ENCODE measurements at places on chromosomes 5 and 9. TPM values are rescaled to one million over a fixed set of nuclear protein-coding genes. Genes with fewer than 3 reads are reported as not detected.

The SLC22A4 gene
- 26.3 TPM for total RNA-seq

The CAMK4 gene
- 3.6 TPM for total RNA-seq

The GHR gene
- 1.5 TPM for total RNA-seq

The ACER2 gene
- total RNA-seq: 0.76 TPM

The CNTNAP3 gene
- total RNA-seq: not detected

The OMD gene
- total RNA-seq: not detected

The MEF2C gene
- total RNA-seq: 3.4 TPM

The SPINK4 gene
- total RNA-seq: not detected

The PCDHGA1 gene
- 0.38 TPM for total RNA-seq

The PTGES gene
- total RNA-seq: 12.6 TPM

The JAKMIP2 gene
- total RNA-seq: not detected

The BAAT gene
- total RNA-seq: not detected

The NEURL1B gene
- 0.38 TPM for total RNA-seq

The CARTPT gene
- total RNA-seq: not detected

The AHRR gene
- 33.7 TPM for total RNA-seq

The PSMD5 gene
- 34.7 TPM for total RNA-seq

The MOB3B gene
- not detected for total RNA-seq

The GRXCR2 gene
- total RNA-seq: not detected

The TMC1 gene
- not detected for total RNA-seq

The NPDC1 gene
- 43.1 TPM for total RNA-seq

The LCN1 gene
- not detected for total RNA-seq

The PCDHB8 gene
- 2.9 TPM for total RNA-seq

The PCDHB9 gene
- 2.5 TPM for total RNA-seq

The PFN3 gene
- total RNA-seq: not detected

The ZNF454 gene
- 1.9 TPM for total RNA-seq

The PHF24 gene
- total RNA-seq: not detected

The SIMC1 gene
- total RNA-seq: 3.5 TPM

The DOCK2 gene
- total RNA-seq: 10.4 TPM

The PCDHB12 gene
- 2.9 TPM for total RNA-seq

The PCDHB5 gene
- 1.3 TPM for total RNA-seq

The GPR150 gene
- not detected for total RNA-seq

The SV2C gene
- not detected for total RNA-seq

The WDR38 gene
- total RNA-seq: not detected

The MORN5 gene
- total RNA-seq: not detected

The JAK2 gene
- 6.7 TPM for total RNA-seq

The GRAMD2B gene
- total RNA-seq: 90.4 TPM

The GAS1 gene
- total RNA-seq: 29.7 TPM

The TMEM252 gene
- total RNA-seq: not detected

The SLC27A6 gene
- total RNA-seq: 0.32 TPM

The SH3PXD2B gene
- 20.7 TPM for total RNA-seq

The ALDOB gene
- total RNA-seq: not detected

The MGAT4B gene
- 139 TPM for total RNA-seq

The PCDHGB1 gene
- 0.25 TPM for total RNA-seq

The BSPRY gene
- total RNA-seq: not detected

The IRGM gene
- not detected for total RNA-seq

The SPINK13 gene
- total RNA-seq: not detected

The FOXD4L6 gene
- total RNA-seq: not detected

The QRFP gene
- total RNA-seq: not detected

The MCIDAS gene
- not detected for total RNA-seq

The DMRT3 gene
- total RNA-seq: not detected

The ODF2 gene
- total RNA-seq: 37.9 TPM
